ENCODE measurements at places on chromosomes 4 and X.

GRCh38 chr4:93144644-93145043 is 683.9 kb upstream of the ATOH1 start:
- H3K27ac ChIP-seq = no peak overlapping the region
- H3K4me1 ChIP-seq = no peaks in the 10 kb centered on the region
- H3K27me3 ChIP-seq = no peaks in the 10 kb centered on the region
- H3K36me3 ChIP-seq = no peaks in the 10 kb centered on the region
- no peak for DNase-seq

- H3K4me1 ChIP-seq = 0 out of 2 replicates have a peak, but pooled peaks cover 1% of the 10 kb centered on the region
- H3K27ac ChIP-seq = no peak overlapping the region
- H3K27me3 ChIP-seq = no peaks in the 10 kb centered on the region
- H3K4me3 ChIP-seq = no peak overlapping the region
- DNase-seq = no peak
Measured at GRCh38 chrX:16444353-16444752, 205.6 kb upstream of the S100G start.

GRCh38 chr4:144591401-144591800 is 54.6 kb upstream of the HHIP start:
- no peak overlapping the region for H3K4me3 ChIP-seq
- no peaks in the 10 kb centered on the region for H3K36me3 ChIP-seq
- no peak overlapping the region for H3K27ac ChIP-seq
- DNase-seq = no peak

DNA sequence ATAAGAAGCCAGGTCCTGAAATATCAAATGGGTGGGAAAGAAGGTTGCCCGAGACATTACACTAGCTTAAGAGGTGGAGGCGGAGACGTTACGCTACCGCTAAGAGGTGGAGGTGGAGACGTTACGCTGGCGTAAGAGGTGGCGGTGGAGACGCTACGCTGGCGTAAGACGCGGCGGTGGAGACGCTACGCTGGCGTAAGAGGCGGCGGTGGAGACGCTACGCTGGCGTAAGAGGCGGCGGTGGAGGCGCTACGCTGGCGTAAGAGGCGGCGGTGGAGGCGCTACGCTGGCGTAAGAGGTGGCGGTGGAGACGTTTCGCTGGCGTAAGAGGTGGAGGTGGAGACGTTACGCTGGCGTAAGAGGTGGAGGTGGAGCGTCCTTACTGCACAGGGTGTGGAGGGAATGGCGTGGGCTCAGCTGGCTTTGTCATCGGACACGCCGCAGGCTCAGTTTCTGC is 12.8 kb downstream of the CYP4V2 start:
- H3K27ac ChIP-seq = no peak overlapping the region
- no peaks in the 10 kb centered on the region for H3K4me1 ChIP-seq
- DNase-seq = no peak
- no peak overlapping the region for H3K4me3 ChIP-seq
- no peaks in the 10 kb centered on the region for H3K27me3 ChIP-seq
- H3K36me3 ChIP-seq = no peaks in the 10 kb centered on the region

DNA sequence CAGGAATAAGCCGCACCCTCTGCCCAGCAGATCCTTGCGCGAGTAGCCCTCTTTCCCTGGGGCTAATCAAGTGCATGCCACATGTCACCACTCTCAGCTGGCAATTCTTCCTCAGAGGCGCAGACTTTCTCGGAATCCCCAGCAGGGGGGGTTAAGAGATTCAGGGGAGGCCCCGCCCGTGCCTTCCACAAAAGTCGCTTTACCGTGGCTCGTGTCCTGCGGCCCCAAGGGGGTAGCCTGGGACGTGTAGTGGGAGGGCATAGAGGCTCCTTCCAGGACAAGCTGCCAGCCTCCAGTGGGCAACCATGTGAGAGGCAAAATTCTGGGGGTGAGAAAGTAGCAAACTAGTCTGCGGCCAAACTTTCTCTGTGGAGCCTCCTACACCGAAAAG is 652 bp downstream of the SRPX start:
- peaks cover 2% of the 10 kb centered on the region for H3K4me1 ChIP-seq
- H3K36me3 ChIP-seq = no peaks in the 10 kb centered on the region
- H3K27ac ChIP-seq = no peak overlapping the region

- H3K4me3 ChIP-seq = no peak overlapping the region
- no peaks in the 10 kb centered on the region for H3K4me1 ChIP-seq
- H3K27me3 ChIP-seq = no peaks in the 10 kb centered on the region
- H3K27ac ChIP-seq = no peak overlapping the region
- peaks cover 37% of the 10 kb centered on the region for H3K36me3 ChIP-seq
- DNase-seq = no peak
Measured at GRCh38 chr4:152976212-152976761, 40.2 kb downstream of the FHDC1 start.

- no peaks in the 10 kb centered on the region for H3K4me1 ChIP-seq
- H3K27ac ChIP-seq = no peak overlapping the region
- no peak for DNase-seq
Measured at GRCh38 chr4:48898733-48899431, 7.7 kb downstream of the OCIAD2 start.

DNA sequence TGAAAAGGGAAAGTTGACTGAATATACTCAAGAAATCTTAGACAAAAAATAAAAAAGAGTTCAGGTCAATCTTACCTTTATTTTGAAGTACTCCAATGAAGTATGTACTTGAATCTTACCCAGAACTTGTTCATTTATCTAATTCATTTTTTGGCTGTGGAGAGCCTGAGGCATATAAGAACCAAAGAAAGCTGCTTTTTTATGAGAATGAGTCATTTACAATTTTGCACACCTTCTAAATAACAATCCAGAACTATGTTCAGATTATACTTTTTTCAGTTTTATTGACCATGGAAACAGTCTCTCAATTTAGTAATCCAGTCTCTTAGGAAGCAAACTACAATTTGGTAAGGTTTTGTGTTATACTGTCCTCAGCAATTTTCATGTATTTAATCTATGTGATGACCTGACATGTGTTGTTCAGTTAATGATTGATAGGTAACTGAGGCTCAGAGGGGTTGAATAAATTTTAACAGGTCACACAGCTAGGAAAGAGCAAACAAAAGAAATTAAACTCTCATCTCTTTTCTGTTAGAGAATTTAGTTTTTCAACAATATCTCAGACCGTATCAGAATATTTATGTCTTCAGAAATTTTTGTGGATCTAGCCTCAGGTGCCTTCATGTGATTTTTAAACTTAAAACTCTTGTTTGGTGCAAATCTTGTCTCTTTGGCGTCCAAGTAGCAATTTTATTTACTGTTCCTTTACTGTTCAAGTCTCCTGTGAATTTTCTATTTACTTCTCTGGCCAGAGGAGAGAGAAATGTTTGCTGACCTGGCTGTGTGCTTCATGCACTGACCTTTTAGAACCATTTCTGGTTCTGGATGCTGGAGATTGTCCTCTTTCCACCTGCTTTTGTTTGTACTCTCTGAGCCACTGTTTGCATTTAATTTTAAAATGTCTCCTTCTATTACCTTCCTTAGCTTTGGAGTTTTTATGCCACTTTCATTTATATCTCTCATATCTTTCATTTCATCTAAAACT is 1453.4 kb downstream of the STIM2 start:
- H3K27me3 ChIP-seq = no peaks in the 10 kb centered on the region
- DNase-seq = no peak
- H3K4me1 ChIP-seq = no peaks in the 10 kb centered on the region

DNA sequence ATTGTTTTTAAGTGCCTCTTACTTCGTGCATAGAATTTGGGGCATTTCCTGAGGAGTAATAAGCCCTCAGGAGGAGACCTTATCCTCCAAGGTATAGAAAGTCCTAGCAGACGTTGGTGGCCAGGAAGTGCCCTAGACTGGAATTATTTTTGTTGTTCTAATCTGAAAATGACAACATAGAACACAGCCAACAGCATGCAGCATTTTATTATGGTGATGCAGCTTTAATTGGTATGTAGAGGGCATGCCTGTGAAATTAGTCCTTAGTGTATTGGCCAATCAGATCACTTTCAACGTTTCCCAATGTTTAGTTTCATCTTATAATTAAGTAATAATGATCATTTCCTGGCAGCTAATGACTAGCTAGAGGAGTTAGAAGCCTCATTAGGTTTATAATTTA is 199.2 kb downstream of the SHROOM3 start:
- no peaks in the 10 kb centered on the region for H3K4me1 ChIP-seq
- no peaks in the 10 kb centered on the region for H3K27me3 ChIP-seq
- H3K4me3 ChIP-seq = no peak overlapping the region
- H3K27ac ChIP-seq = no peak overlapping the region
- no peaks in the 10 kb centered on the region for H3K36me3 ChIP-seq

DNA sequence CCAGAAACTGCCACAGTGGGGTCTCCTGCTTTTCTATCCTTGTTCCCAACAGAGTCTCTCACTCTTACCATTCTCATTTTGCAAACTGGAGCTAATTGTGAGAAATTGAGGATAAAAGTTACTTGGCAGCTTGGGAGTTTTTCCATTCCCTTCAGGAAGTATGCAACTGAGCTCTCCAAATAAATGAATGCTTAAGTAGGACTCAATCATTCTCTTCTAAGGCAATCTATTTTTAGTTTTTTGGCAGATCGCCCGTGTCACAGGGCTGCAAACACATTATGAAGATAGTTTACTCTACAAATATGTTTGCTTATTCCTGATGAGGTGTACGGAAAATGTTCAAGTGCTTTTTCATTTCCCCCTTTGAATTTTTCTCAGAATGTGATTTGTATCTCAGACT is 5.3 kb downstream of the ASB11 start:
- H3K4me1 ChIP-seq = no peaks in the 10 kb centered on the region
- no peak for DNase-seq
- H3K36me3 ChIP-seq = no peaks in the 10 kb centered on the region
- H3K27me3 ChIP-seq = no peaks in the 10 kb centered on the region

DNA sequence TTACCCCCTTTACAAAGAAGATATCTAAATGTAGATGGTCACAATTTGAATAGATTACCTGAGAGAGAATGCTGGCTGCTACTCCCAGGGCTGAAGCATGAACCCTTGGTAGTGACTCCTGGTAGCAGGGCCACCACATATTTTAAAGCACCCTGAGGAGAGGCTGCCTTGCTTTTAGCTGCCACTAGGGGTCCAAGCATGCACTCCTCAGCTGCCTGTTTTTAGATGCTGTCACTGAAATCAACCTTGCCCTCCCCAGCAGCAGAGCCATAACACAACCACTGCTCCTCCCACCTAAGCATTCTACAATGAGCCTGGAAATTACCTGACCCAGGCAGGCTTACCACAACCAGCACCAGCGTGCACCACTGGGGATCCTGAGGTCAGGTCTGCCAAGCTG is 850.9 kb downstream of the FAM133A start:
- H3K4me1 ChIP-seq = no peaks in the 10 kb centered on the region
- no peak overlapping the region for H3K4me3 ChIP-seq
- no peak for DNase-seq
- H3K27ac ChIP-seq = no peak overlapping the region
- H3K27me3 ChIP-seq = no peaks in the 10 kb centered on the region

DNA sequence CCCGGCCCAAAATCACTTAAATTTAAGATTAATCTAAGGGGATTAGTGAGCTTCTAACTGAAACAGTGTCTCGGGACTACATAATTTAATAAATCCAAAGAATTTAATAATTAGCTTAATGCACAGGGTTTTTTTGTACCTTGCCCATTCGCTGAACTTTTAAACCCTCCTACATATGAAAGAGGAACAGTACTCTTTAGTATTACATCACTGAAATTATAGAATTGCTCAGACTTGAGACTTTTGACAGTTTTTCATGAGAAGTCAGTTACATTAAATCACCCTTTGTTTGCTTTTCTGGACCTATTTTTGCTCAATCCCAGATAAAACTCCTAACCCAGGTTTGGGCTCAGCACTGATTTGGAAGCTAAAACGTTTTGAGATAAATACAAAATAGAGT is 2.4 kb upstream of the TADA2B start:
- H3K27ac ChIP-seq = no peak overlapping the region
- no peaks in the 10 kb centered on the region for H3K4me1 ChIP-seq
- no peak for DNase-seq
- peaks cover 14% of the 10 kb centered on the region for H3K27me3 ChIP-seq
- no peaks in the 10 kb centered on the region for H3K36me3 ChIP-seq

- H3K4me1 ChIP-seq = peaks cover 10% of the 10 kb centered on the region
- DNase-seq = no peak
- no peak overlapping the region for H3K27ac ChIP-seq
- no peaks in the 10 kb centered on the region for H3K36me3 ChIP-seq
Measured at GRCh38 chr4:7651461-7651921, 216.8 kb upstream of the PSAPL1 start.

- H3K27ac ChIP-seq = no peak overlapping the region
- no peaks in the 10 kb centered on the region for H3K4me1 ChIP-seq
- no peaks in the 10 kb centered on the region for H3K36me3 ChIP-seq
- H3K4me3 ChIP-seq = no peak overlapping the region
- no peaks in the 10 kb centered on the region for H3K27me3 ChIP-seq
Measured at GRCh38 chrX:27466051-27466450, 2.9 kb upstream of the PPP4R3C start.

GRCh38 chrX:100687128-100687527 is 43.1 kb downstream of the SRPX2 start:
- H3K36me3 ChIP-seq = no peaks in the 10 kb centered on the region
- no peak overlapping the region for H3K4me3 ChIP-seq
- no peak overlapping the region for H3K27ac ChIP-seq
- DNase-seq = no peak

DNA sequence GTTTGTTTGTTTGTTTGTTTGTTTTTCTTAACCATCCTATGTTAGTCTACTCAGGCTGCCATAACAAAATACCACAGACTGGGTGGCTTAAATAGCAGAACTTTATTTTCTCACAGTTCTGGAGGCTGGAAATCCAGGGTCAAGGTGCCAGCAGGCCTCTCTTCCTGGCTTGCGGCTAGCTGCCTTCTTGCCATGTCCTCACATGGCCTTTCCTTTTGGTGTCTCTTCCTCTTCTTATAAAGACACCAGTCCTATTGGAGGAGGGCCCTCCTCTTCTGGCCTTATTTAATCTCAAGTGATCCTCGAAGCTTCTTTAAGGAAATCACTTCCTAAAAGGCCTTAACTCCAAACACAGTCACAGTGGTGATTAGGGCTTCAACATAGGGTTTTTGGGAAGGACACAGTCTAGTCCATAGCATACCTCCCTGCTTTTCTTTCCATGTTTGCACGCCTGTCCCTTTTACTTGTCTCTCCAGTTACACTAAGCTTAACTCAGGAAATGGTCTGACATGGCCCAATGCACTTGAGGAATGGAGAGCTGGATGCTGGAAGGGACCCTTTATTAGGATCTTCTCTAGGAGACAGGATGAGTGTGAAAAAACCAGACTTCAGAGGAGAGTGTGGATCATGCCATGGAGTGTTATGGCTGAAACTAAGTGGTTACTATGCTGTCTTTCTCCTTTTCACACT is 36.0 kb upstream of the MGST2 start:
- H3K27me3 ChIP-seq = peaks cover 32% of the 10 kb centered on the region
- DNase-seq = no peak
- H3K4me1 ChIP-seq = peaks cover 6% of the 10 kb centered on the region
- H3K4me3 ChIP-seq = no peak overlapping the region
- no peaks in the 10 kb centered on the region for H3K36me3 ChIP-seq

- no peaks in the 10 kb centered on the region for H3K4me1 ChIP-seq
- no peaks in the 10 kb centered on the region for H3K36me3 ChIP-seq
- no peak overlapping the region for H3K27ac ChIP-seq
- no peak for DNase-seq
Measured at GRCh38 chr4:75939890-75940691, 722 bp downstream of the NAAA start.

Measured in iPS DF 6.9 (cell line).